Tongue (tissue), 3 donors: ENCODE measurements at places on chromosomes 1 and 21. TPM values are rescaled to one million over a fixed set of nuclear protein-coding genes. Genes with fewer than 3 reads are reported as not detected.

Gene S100A7
- total RNA-seq = 2.6 TPM

Gene PLCH2
- 11.8 TPM for total RNA-seq

Gene EFNA4
- 5.0 TPM for total RNA-seq

Gene DPT
- 144 TPM for total RNA-seq

Gene TMEM59
- 161 TPM for total RNA-seq

Gene HPCAL4
- 0.92 TPM for total RNA-seq

Gene CEP350
- 110 TPM for total RNA-seq

Gene DYRK1A
- 150 TPM for total RNA-seq

Gene FTCD
- total RNA-seq = 0.92 TPM

Gene PROX1
- 15.6 TPM for total RNA-seq

Gene CHODL
- 176 TPM for total RNA-seq

Gene PTAFR
- total RNA-seq = 1.3 TPM

Gene FALEC
- not detected for total RNA-seq
